COLO829 (cell line): ENCODE measurements at places on chromosomes 7 and 10.

GRCh38 chr7:1454542-1454941, 4.7 kb downstream of the MICALL2 start:
- DNase-seq = peak; percentile 82

DNA sequence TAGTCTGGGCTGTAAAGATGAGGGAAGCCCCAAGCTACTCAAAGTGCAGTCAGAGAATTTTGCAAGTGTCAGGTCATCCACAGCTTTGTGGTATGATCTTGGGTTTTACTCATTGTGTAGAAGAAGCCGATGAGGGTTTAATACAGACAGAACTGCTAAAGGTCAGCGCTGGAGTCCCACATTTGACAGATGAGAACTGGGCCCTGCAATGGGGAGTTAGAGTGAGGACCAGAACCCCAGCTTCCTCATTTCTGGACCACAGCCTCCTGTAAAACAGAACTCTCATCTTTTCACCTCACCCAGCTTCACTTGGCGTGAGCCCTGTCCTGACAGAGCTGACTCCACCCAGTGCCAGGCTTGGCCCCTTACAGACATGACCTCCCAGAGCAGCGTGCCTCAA, 20.1 kb downstream of the LRRC20 start:
- DNase-seq = no peak

DNA sequence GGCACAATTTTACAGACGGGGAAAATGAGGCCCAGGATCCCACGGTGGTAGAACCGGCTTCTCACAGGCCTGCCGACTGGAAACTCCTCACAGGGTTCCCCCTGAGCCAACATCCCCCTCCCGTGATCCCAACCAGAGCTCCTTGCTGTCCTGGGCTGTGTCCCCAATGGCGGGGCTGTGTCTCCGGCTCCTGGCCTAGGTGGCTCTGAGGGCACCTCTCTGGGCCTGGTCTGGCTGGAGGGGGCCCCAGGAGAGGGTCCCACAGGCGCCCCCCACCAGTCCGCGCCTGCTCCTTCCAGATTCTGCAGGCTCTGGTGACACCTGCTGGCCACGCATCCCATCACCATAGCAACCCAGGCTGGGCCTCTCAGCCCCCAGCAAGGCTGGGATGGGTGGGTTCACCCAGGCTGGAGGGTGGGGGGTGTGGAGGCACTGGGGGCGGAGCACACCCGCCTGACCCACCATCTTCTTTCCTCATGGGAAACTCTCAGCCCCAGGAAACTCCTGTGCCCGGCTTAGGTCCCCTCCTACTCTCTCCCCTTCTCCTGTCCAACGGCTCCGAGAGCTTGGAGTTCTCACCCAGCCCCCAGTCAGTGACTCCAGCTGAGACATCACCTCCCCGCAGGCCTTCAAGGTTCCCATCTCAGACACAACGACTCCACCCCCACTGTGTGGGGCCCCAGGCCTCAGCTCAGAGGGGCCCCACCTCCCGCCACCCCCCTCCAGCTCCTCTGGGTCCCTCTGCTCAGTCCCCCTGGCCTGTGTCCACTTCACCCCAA, 27.1 kb upstream of the TNRC18 start:
- DNase-seq = peak; percentile 42

DNA sequence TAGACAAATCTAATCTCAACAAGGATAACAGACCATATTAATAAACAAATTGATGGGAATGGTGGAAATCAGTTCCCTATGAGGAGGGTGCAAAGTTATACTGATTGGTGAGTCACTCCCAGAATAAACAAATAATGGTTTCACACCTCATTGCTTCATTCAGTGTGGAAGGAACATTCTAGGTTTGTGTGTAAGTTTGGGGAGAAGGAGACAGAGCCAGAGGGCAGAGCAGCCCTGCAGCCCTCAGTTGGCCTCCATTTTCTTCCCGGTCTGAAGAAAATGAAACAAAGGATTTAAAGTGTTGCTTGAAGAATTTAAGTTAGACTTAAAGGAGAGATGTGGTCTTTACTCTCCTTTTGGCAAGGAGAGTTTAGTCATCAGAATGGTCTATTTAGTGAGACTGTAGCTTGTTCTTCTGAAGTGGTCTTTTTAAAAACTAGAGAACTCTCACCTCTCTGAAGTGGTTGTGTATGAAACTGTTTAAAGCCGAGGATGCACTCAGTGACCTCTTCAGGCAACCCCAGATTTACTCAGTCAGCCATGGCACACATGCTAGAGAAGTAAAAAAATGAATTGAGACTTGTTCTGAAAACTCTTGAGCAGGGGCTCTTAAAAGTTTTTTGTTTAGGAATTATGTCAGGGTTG, 27.2 kb downstream of the IKZF1 start:
- DNase-seq = no peak

DNA sequence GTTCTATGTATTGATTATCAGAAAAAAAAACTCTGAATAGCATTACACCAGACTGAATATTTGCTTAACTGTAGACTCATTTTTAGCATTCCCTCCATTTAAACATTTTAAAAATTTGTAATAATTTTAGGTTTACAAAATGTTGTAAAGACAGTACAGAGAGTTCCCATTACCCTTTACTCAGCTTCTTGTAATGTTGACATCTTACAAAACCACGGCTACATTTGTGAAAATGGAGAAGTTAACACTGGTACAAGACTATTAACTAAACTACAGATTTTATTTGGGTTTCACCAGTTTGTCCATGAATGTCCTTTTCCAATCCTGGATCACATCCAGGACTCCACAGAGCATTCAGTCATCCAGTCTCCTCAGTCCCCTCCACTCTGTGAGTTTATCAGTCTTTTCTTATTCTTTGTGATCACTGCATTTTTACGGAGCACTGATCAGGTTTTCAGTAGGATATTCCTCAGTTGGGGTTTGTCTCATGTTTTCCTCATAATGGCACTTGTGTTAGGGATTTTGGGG, 130.0 kb upstream of the EEPD1 start:
- DNase-seq = no peak
